ENCODE measurements at places on chromosomes 5 and 9. TPM values are rescaled to one million over a fixed set of nuclear protein-coding genes. Genes with fewer than 3 reads are reported as not detected.

- DNase-seq = no peak
Observed at GRCh38 chr9:4069457-4070153, 230.3 kb downstream of the GLIS3 start.

HAVCR2 gene
- 3.3 TPM for total RNA-seq

DNA sequence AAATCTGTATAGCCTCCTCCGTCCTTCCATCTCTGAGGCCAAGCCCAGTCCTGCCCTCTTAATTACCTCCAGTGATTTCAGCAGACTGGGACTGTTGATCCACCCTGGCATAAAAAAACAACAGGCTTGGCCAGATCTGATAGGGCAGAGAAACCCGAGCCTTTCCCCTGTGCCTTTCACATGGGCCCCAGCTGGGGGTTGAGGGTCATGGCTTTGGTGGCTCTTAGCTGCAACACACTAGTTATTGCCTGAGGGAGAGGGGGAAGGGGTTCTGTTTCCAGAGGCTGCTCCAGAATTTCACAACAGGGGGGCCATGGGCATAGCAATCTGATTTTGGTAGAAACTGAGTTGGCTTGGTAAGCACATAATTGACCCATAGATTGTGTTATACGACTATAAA is 21.2 kb upstream of the PANK3 start:
- no peak for DNase-seq

- peak; percentile 47 for DNase-seq
Observed at GRCh38 chr9:85536076-85536475, 205.7 kb downstream of the AGTPBP1 start.

DNA sequence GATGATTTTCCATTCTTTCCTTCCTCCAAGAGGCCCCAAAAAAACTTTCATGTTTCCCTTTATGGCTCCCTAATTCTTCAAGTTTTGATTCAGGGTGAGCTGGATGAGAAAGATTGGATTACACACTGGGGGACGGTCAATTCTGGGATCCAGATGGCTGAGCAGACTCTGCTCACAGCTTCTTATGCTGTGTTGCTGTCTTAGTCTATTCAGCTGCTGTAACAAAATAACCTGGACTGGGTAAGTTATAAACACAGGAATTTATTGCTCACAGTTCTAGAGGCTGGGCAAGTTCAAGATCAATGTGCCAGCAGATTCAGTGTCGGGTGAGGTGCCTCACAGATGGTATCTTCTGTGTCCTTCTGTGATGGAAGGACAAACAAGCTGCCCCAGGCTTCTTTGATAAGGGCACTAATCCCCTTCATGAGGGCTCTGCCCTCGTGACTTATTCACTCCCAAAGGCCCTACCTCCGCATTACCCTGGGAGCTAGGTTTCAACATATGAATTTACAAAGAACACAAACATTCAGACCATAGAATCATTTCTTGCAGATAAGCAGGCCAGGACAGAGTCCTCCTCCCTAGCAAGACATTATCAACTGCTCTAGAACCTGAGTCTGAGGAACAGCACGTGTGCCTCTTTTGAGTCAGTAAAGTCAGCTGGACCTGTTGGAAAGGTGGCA is 23.1 kb upstream of the SMAD5 start:
- no peak for DNase-seq

C9 gene
- not detected for total RNA-seq

DNA sequence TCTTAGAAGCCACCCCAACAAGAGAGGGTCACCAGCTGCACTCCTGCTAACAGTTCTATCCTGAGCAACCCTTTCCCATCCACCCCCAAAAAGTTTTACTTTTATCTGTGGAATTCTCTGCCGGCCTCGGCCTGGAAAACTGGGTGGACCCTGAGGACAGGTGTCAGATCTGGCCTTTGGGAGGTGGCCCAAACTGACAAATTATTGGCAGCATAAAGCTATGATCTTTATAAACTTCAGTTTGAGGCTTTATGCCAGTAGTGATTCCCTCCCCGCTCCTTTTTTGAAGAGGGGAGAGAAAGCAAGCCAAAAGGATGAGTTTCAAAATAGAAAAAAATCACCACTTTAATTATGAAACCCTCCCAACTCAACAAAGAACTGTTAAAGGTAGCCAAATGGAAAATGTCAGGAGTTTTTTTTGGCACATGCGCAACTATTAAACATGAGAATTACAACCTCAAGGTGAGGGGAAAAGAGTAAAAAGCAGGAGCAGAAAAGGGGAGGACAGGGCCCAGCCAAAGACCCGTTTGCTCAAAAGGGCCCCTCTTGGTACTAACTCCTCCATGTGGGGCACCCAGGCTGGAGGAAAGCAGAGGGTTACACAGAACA is 49.4 kb downstream of the FBXW11 start:
- DNase-seq = no peak

SPATA31C1 gene
- not detected for total RNA-seq

FOXD4L3 gene
- not detected for total RNA-seq

GRCh38 chr9:81532251-81532650 is 157.1 kb downstream of the TLE1 start:
- DNase-seq = no peak

DNA sequence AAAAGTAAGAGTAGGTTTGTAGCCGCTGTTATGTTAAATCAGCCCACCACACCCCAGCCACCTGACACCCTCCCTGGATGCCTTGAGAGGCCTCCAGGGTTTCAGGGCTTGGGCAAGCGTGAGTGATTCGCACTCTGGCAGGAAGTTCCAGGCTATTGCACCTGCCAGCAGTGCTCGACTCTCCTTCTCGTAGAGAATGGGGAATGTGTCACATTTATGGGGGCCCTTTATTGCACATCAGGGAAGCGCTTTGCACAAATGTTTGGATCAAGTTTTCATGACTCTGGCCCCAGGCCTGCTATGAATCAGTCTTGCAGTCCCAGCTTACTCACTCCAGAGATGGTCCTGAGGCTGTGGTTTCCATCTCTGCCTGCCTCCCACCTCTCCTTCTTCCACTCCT is 66.1 kb upstream of the ADRA1B start:
- no peak for DNase-seq

DNA sequence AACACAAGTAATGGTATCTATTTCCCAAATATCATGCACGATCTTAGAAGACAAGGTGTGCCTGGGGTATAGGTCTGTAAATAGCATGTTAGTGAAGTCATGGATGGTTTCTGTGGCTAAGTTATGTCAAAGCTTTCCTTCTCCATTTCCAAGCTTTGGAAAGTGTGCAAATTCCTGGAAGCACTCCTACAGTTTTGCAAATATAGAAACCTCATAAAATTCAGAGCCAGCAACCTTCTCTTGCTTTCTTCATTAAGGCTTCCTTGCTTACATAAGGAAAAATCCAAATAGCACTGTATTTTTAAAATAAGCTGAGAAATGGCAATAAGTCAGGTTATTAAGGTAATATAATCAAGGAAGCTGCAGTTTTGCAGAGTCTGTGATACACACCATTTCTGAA is 134.6 kb upstream of the DPYSL3 start:
- DNase-seq = no peak

GRCh38 chr5:10173716-10174115 is 76.0 kb downstream of the ATPSCKMT start:
- no peak for DNase-seq

- no peak for DNase-seq
Observed at GRCh38 chr5:103166706-103167105, 46.6 kb downstream of the PPIP5K2 start.

C9orf50 gene
- total RNA-seq = not detected

GRCh38 chr9:136339173-136339957 is 12.0 kb downstream of the GPSM1 start:
- DNase-seq = no peak

NTNG2 gene
- 1.2 TPM for total RNA-seq

DNA sequence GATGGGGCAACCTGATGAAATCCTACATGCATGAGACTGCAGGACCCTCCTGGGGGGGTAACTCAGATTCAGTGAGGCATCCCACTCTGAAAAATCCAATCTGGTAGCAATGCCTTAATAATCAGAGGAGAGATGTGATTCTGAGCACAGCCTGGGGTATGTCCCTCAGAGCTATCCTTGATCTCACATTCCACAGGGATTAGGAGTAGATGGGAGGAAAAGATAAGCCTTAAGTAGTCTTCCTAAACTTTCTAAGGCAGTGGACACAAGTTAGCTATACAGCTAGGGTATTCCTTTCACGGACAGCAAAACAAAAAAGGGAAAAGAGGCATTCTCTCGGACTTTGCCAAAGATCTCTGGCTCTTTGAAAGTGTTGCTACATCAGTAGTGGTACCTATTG is 3.9 kb upstream of the SPATA9 start:
- DNase-seq = no peak

MEGF10 gene
- 0.38 TPM for total RNA-seq

- DNase-seq = no peak
Observed at GRCh38 chr5:120164986-120165385, 299.1 kb upstream of the PRR16 start.

NUTM2G gene
- total RNA-seq = not detected

GRCh38 chr9:95756101-95756500 is 119.4 kb upstream of the ERCC6L2 start:
- DNase-seq = no peak
